ENCODE measurements at places on chromosomes 1 and 21.
A peak's percentile ranks its signal among the peaks of the same experiment; 100 is the strongest.

GRCh38 chr1:76835203-76835602, 32.1 kb upstream of the ST6GALNAC5 start:
- DNase-seq = no peak

- peak; percentile 45 for DNase-seq
Observed at GRCh38 chr1:159071970-159072582, 4.5 kb downstream of the AIM2 start.

DNA sequence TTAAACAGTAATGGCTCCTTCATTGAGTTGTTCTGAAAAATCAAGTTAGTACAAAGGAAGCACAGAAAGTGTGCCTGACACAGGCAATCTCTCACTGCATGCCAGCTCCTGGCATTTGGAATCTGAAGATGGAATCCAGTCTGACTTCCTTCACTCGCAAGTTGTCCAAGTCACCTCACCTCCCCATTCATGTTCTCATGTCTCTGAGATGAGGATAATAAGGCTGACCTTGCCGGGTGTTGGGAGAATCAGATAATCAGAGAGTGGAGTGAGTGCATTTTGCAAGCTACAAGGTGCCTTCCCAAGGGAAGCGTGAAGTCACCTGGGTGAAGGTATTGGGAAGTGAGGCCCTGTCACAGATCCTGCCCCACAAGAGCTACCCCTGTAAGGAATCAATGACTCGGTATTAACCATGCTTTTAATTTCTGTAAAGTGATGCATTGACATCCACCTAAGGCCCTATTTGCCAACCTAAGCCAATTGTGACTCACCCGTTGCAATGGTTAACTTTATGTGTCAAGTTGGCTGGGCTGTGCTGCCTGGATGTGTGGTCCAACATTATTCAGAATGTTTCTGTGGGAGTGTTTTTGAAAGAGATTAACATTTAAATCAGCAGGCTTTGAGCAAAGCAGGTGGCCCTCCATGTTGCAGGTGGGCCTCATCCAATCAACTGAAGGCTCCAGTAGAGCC, 62.5 kb upstream of the TARBP1 start:
- no peak for DNase-seq

- no peak for DNase-seq
Observed at GRCh38 chr1:110003747-110004428, 19.3 kb downstream of the AHCYL1 start.

- DNase-seq = no peak
Observed at GRCh38 chr1:158681606-158682005, 4.9 kb downstream of the SPTA1 start.

DNA sequence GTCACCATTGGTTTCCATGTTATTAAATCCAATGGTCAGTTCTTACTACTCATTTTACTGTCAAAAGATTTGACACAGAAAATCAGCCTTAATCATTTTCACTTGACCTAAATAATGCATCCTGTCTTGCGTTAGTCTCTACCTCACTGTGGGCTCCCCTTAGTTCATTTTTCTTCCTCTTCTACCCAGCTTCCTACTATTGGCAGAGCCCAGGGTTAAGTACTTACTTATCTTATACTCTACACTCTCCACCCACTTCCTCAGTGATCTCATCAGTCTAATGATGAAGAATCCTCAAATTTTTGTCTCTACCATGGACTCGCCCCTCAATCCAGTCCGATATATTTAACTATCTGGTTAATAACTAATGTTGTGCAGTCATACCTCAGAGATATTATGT, 735.9 kb downstream of the KCNT2 start:
- no peak for DNase-seq

DNA sequence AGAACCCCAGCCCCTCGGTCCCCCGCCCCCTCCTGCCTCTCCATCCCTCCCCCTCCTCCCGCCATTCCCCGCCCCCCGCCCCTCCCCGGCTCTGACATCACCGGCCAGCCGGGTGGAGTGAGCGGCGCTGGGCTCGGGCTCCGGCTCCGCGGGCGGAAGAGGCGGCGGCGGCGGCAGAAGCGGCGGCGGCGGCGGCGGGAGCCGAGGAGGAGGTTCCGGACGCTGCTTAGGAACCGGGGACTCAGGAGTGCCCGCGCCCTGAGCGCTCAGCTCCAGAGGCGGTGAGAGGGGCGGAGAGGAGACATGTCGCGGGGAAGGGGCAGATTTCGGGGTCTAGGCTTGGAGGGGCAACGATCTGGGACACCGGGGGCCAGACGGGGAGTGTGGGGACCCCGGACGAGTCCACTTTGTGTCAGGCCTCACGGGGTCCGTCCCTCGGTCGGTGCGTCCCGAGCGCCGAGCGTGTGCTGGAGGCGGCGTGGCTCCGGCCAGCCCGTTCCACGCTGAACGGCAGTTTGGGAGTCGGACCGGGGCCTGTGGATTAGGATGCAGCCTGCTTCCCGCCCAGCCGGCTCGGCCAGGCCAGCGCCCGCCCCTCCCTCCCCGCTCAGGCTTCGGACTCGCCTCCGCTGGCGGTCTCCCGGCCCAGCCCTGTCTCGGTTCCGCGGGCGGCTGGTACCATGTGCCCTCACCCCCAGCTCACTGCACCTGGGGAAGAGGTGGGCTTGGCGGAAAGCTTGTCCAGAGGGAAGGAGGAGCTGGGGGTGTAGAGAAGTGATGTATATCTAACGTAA, at the start of gene PEA15:
PEA15 (plus strand) TSS at position 143 of the 794 bp plus-strand sequence. CDS start 6,161 bp downstream, outside the sequence.
- peak; percentile 66 for DNase-seq

DNA sequence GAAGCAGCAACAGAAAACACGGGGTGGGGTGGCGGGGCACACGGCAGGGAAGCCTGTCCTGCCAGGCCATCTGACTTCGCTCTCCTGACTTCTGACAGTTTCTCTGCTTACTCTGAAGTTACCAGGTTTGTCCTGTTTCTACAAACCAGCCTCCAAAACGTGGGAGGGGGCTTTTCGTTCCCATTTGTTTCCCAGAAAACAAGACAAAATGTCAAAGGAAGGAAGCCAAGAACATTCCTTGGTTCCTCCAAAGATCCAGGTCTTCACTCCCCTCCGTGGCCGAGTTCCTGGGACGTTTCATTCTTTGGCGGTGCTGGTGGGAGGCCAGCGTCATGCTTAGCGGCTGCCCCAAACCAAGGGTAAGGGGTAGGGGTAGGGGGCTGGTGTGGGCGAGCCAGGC, 49.6 kb downstream of the MEGF6 start:
- no peak for DNase-seq

DNA sequence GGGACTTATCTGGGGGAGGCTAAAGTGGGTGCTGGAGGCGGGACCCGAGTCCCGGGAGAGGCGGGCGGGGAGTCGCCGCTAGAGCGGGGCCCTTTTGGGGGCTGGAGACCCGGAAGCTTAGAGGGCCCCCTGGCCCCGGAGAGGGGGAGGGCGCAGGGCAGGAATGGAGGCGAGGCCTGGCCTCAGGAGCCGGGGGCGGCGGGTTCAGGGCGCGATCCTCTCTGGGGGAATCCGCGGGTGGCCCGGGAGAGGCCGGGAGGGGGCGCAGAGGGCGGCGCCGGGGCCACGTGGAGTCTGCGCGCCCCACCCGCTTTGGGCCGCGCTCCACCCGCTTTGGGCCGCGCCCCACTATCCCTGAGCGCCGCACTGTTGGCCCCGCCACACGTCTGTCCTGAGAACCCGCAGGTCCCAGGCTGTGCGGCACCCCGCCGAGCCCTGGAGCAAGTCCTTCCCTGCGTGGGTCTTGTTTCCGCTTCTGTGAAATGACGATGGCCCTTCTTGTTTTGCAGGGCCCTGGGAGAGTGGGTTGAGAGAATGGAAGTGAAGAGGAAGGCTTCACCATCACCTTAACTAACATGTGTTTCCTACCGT, 84.4 kb downstream of the NKAIN1 start:
- peak; percentile 71 for DNase-seq

- DNase-seq = peak; percentile 18
Observed at GRCh38 chr21:36691555-36692041, 7.3 kb upstream of the SIM2 start.

GRCh38 chr1:32888677-32889420, 2.6 kb downstream of the HPCA start:
- no peak for DNase-seq

- DNase-seq = no peak
Observed at GRCh38 chr1:100960098-100960497, 64.2 kb downstream of the SLC30A7 start.

- DNase-seq = peak; percentile 49
Observed at GRCh38 chr1:111399792-111400610, 27.5 kb downstream of the OVGP1 start.

- DNase-seq = no peak
Observed at GRCh38 chr1:174077749-174078490, 55.8 kb upstream of the RC3H1 start.

GRCh38 chr1:25795211-25795610, 4.8 kb upstream of the SELENON start:
- DNase-seq = no peak

DNA sequence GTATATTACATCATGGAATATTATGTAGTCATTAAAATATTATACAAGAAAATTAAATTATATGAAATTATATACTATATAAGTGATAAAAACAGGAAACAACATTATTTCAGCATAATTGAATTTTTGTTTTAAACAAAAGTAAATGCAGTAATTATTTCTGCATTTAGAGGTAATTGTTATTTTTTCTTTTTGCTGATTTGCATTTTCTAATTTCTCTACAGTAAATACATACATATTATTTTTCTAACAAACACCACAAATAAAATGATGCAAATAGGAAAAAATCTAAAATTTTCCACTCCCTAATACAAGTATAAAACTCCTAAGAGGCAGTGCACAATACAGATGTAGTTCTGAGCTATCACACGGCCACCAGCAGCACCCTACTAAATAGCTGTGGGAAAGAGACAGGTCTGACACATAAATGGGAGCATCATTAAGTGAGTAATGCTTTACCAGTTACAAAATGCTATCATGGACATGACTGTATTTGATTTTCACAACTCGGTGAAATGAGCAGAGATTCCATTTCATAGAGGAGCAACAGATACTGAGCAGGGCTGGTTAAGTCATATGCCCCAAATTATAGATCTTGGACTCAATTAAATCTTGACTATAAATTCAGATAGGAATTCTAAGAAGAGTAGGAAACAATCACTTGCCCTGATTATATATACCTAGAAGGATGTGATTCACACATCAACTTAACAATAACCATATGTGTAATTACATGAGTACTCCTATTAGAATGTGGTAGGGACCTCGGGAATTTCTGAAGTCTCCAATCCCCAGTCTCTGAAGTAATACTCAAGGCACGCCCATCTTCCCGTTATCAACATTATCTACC, 49.0 kb downstream of the NRIP1 start:
- no peak for DNase-seq

DNA sequence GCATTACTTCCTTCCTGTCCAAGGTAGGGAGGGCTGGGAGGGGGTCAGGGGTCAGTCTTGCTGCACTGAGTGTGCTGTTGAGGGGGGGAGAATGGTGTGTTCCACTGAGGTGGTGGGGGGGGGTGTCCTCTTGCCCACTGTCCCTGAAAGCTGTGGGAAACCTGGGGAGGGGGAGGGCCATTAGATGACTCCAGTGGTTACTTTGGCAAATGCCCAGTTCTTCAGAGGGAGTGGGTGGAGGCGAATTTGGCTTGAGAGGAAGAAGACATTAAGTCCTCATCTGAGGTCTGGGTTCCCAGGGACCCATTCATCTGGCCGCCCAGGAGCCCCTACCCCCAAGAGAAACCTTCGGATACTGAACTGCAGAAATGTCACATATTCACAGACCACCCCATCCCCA, 36.2 kb downstream of the MEF2D start:
- no peak for DNase-seq

- no peak for DNase-seq
Observed at GRCh38 chr1:115564201-115564600, 77.6 kb upstream of the VANGL1 start.

- no peak for DNase-seq
Observed at GRCh38 chr1:35184495-35185199, 8.3 kb downstream of the SFPQ start.

GRCh38 chr1:4971666-4972065, 317.3 kb downstream of the AJAP1 start:
- DNase-seq = no peak

DNA sequence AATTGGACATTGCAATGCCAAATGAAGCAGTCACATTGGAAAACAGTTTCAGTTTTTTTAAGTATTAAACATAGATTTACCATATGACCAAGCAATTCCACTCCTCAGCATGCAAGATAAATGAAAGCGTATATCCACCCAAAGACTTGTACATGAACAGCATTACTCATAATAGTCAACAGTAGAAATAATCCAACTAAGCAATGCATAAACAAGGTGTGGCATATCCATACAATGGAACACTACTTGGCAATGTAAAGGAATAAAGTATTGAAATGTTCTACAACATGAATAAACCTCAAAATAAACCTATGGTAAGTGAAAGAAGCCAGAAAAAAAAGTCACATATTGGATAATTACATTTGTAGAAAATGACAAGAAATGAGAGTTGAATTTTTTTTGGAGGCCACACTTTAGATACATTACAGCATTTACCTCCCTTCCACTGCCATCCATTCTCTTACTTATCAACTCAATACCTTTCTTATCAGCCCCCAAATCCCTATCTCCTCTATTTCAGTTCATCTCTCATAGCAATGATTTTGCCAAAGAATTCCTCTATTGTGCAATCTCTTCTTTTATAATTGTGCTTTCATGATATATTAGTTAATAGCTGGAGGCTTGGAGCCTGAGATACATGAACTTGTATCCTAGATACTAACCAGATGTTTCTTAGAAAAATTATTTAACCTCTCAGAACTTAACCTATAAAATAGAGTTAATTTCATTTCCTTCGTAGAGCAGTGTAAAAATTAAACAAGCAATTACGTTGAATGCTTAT, 414.2 kb upstream of the C1orf87 start:
- no peak for DNase-seq

DNA sequence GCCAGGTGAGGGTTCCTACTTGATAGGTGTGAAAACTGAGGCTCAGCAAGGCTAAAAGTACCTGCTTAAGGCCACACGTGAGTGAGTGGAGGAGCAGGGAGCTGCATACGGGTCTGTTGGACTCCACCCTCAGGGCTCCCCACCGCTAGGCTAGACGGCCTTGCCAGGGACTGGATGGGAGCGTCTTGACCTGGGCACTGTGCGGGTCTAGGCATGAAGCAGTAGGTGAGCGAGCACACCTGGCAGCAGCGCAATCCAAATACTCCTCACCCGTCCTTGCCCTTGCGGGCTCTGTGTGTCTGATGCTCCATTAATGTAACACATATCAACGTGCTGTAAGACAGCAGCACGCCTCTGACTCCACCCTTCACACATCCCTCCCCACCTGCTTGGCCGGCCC, 94.0 kb downstream of the LACTBL1 start:
- DNase-seq = peak; percentile 16

DNA sequence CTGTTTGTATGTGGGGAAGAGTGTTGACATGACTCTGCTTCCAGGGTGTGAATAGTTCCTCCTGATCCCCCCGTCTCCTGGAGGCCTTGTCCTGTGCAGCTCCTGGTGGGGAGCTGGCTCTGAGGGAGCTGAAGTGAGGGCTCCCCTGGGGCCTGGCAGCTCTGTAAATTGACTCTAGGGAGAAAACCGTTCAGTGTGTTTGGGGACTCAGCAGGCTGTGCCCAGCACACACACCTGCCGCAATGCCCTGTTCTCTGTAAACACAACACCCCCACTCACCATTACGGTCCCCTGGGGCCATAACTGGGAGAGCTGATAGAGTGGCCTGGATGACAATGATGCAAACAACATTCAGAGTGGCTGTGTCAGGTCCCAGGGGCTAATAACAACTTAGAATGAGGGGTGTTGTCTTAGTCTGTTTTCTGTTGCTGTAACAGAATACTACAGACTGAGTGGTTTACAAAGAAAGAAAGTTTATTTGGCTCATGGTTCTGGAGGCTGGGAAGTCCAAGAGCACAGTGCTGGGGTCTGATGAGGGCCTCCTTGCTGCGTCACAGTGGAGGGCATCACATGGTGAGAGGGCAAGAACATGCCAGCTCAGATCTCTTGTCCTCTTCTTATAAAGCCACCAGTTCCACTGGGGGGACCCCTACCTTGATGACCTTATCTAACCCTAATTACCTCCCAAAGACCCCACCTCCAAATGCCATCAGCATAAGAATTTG, 15.3 kb downstream of the ADORA1 start:
- peak; percentile 65 for DNase-seq
